ENCODE measurements at places on chromosomes 16 and 17.
A peak's percentile ranks its signal among the peaks of the same experiment; 100 is the strongest.

- no peak for DNase-seq
Observed at GRCh38 chr16:10584981-10585438, 4.6 kb upstream of the EMP2 start.

DNA sequence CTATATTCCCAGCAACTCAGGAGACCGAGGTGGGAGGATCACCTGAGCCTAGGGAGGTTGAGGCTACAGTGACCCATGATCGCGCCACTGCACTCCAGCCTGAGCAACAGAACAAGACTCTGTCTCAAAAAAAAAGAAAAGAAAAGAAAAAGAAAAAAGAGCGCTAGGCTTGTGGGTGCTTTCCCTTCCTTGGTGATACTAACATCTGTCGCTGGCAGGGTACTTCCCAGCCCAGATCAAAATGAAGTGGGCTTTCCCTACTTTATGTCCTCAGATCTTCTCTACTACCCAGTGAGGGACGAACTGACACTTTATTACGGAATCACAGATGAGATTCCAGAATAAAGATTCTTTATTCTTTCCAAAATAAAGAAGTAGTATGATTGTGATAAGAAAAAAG is 103.8 kb upstream of the NOL11 start:
- no peak for DNase-seq

- no peak for DNase-seq
Observed at GRCh38 chr17:76631821-76632565, 11.6 kb downstream of the ST6GALNAC1 start.

- no peak for DNase-seq
Observed at GRCh38 chr16:1895949-1896675, 22.1 kb downstream of the HS3ST6 start.

GRCh38 chr16:21565507-21565860 is 33.9 kb upstream of the METTL9 start:
- DNase-seq, result no peak

GRCh38 chr17:18377437-18378204 is at the start of gene EVPLL:
Gene EVPLL, plus strand, starts transcription at chr17:18377778. Its CDS starts 3,160 bp downstream, at chr17:18380938.
- DNase-seq, result no peak

DNA sequence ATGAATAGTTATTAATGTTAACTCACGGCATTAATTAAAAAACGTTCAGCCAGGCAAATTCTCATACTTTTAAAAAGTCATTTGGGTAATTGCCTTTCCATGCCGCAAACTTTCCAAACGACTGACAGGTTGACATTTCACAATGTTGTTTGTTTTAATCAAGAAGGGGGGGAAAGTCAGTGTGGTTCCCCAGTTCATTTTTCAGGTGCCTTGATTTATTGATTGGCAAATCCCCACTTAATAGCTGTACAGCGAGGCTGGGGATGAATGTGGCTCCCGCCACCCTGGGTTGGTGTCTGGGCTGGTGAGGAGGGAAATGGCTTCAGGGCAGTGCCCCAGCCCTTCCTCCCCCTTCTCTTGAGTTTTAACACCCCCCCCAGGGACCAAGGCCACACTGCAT is 318.0 kb downstream of the SOX9 start:
- DNase-seq, result no peak

GRCh38 chr16:502179-502943 is 25.2 kb upstream of the CAPN15 start:
- DNase-seq, result no peak

GRCh38 chr17:79232957-79233356 is 158.3 kb downstream of the ENGASE start:
- no peak for DNase-seq

DNA sequence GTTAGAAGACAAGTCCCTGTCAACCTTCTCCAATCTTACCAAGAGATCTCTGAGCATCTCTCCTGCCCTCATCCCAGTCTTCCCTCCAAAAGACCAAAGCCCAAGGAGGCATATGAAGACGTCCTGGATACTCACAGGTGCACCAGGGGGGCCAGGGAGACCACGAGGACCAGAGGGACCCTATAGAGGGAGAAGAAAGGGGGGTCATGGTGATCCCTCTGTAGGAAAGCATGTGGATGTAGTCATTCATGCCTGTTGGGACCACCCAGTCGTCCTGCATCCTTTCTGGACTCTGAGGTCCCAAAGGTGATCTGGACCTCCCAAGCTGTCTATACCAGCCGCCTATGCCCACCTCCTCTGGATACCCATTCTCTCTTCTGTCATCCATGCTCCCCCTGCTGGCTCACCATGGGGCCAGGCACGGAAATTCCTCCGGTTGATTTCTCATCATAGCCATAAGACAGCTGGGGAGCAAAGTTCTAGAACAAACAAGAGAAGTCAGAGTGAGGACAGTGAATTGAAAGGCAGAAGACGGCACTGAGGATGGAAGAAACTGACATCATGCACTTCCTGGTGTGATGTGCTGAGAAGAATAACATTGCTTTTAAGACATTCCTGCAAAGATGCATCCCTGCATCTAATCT is 3.3 kb downstream of the COL1A1 start:
- DNase-seq, result peak; percentile 18

GRCh38 chr17:47895347-47895855 is 635 bp upstream of the SP2 start:
- peak; percentile 34 for DNase-seq

GRCh38 chr17:45107293-45108010 is 24.9 kb downstream of the PLCD3 start:
- no peak for DNase-seq

GRCh38 chr16:23254338-23254737 is 47.8 kb upstream of the SCNN1B start:
- DNase-seq, result no peak

- DNase-seq, result no peak
Observed at GRCh38 chr17:77329741-77330531, 189.2 kb downstream of the SEC14L1 start.

- DNase-seq, result no peak
Observed at GRCh38 chr16:48086422-48086821, 69.4 kb downstream of the ABCC12 start.

All from NCI-H446 (cell line).